SK-N-SH (cell line): ENCODE measurements at places on chromosomes 5 and 9.

DNA sequence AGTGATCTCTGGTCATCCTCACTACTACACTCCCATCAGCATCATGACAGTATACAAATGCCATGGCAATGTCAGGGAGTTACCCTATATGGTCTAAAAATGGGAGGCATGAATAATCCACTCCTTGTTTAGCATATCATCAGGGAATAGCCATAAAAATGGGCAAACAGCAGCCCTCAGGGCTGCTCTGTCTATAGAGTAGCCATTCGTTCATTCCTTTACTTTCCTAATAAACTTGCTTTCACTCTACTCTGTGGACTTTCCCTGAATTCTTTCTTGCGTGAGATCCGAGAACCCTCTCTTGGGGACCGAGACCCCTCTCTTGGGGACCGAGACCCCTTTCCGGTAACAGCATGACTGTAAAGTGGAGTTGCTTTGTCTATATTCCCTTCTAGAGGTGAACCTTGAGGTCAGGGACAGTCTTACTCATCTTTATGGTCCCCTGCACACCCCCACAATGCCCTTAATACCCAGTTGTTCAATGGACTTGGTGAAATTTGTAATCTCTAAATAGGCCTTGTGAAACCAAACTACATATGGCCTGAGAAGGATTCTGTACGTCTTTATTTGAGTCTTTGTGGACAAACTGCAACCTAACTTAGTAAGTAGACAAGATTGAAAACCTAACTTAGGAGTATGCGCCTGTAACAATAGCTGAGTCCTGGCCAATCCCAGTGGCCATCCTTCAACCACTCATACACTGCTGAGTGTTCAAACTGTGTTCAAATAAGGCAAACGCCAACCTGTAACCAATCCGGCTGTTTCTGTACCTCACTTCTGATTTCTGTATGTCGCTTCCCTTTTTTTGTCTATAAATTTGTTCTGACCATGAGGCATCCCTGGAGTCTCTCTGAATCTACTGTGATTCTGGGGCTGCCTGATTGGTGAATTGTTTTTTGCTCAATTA lies 32.3 kb upstream of the UBTD2 start:
- no peaks in the 10 kb centered on the region for H3K27me3 ChIP-seq
- no peaks in the 10 kb centered on the region for H3K36me3 ChIP-seq
- no peaks in the 10 kb centered on the region for H3K4me1 ChIP-seq
- no peak for DNase-seq
- no peak overlapping the region for H3K27ac ChIP-seq

DNA sequence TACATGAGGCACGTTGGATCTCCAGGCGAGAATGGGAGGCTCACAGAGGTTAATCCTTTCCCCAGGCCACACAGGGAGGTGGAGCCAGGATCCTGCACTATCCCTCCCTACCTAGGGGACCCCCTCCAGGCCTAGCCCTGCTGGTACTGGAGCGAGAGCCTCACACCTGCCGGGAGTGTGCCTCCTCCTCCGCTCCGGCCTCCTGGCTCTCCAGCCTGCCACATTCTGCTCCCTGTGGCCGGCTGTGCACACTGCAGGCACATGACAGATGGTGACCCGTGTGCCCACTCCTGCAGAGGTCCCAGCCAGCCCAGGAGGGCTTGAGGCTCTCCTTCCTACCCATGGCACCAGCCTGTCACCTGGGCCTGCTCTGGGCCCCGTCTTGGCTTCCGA lies 93.4 kb downstream of the RXRA start:
- no peak overlapping the region; the same call in 1 of the 2 replicates for H3K27ac ChIP-seq
- peaks cover 5% of the 10 kb centered on the region for H3K4me1 ChIP-seq

GRCh38 chr5:90368454-90369246 lies 40.9 kb downstream of the CETN3 start:
- no peak for DNase-seq
- H3K27ac ChIP-seq: no peak overlapping the region
- no peaks in the 10 kb centered on the region for H3K27me3 ChIP-seq
- H3K4me3 ChIP-seq: no peak overlapping the region
- H3K36me3 ChIP-seq: no peaks in the 10 kb centered on the region

GRCh38 chr9:80359941-80360881 lies 788.4 kb downstream of the TLE4 start:
- H3K27ac ChIP-seq: no peak overlapping the region
- H3K4me1 ChIP-seq: no peaks in the 10 kb centered on the region
- H3K27me3 ChIP-seq: no peaks in the 10 kb centered on the region

- peak; percentile 12 for DNase-seq
- no peaks in the 10 kb centered on the region for H3K27me3 ChIP-seq
- H3K27ac ChIP-seq: peak overlapping the region; percentile 91
- peaks cover 35% of the 10 kb centered on the region for H3K4me1 ChIP-seq
- no peak overlapping the region for H3K4me3 ChIP-seq
- H3K36me3 ChIP-seq: peaks cover 23% of the 10 kb centered on the region
These were observed 73.5 kb downstream of the NR6A1 start for GRCh38 chr9:124697326-124698200.

DNA sequence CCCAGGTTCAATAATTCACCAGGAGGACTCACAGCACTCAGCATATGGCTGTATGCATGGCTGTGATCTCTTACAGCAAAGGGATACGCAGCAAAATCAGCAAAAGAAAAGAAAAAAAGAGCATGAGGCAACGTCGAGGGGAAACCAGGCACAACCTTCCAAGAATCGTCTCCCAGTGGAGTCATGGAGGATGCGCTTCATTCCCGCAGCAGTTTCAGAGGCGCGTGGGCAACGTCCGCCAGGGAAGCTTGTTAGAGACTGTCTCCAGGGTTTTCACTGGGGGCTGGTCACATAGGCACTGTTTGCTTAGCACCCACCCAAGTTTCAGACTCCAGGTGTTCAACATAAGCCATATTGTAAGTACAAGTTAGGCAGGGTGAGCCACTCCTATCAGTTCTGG lies 44.6 kb downstream of the NSG2 start:
- H3K4me1 ChIP-seq: peaks cover 25% of the 10 kb centered on the region
- DNase-seq: no peak
- H3K27me3 ChIP-seq: no peaks in the 10 kb centered on the region
- H3K36me3 ChIP-seq: no peaks in the 10 kb centered on the region
- H3K4me3 ChIP-seq: no peak overlapping the region
- peak overlapping the region; percentile 67 for H3K27ac ChIP-seq

GRCh38 chr5:59591162-59591561 lies 302.4 kb downstream of the PDE4D start:
- H3K27ac ChIP-seq: no peak overlapping the region
- no peaks in the 10 kb centered on the region for H3K36me3 ChIP-seq
- DNase-seq: no peak
- no peaks in the 10 kb centered on the region for H3K27me3 ChIP-seq
- no peak overlapping the region for H3K4me3 ChIP-seq

DNA sequence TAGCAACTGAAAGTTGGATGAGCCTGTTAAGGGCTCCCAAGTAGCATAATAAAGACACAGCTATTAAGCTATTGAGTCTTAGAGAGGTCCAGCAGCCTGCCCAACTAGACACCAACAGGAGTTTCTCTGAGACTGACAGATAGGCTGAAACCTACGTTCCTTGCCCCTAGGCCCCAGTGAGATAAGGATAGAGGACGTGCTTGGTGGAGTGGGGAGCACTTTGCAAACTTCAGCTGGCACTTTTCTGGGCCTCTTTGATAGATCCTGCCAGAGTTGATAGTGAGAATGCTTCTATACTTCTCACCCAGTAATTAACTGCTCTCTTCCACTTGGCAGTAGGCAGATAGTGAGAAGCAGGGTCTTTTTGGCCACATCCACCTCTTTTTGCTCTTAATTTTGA lies 20.8 kb upstream of the CTNNA1 start:
- no peak overlapping the region for H3K4me3 ChIP-seq
- H3K27ac ChIP-seq: no peak overlapping the region
- no peak for DNase-seq
- H3K4me1 ChIP-seq: no peaks in the 10 kb centered on the region

DNA sequence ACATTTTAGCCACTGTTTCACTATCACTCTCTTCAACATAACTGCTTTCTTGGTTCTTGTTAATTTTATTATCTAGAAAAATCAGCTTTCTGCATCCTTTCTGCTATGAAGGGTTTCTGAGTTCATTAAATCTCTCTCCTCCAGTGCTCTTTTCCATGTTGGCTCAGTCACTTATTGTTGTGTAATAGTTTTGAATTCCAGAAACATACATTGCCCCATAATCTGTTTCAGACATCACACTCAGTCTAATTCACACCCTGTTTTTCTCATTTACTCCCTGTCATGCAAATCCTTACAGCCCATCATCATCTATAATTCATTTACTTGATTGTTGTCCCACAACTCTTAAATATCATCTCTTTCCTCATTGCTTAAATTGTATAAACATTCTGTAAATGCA lies 176.1 kb upstream of the CDH12 start:
- no peaks in the 10 kb centered on the region for H3K36me3 ChIP-seq
- no peak overlapping the region for H3K27ac ChIP-seq
- H3K4me1 ChIP-seq: no peaks in the 10 kb centered on the region
- H3K27me3 ChIP-seq: no peaks in the 10 kb centered on the region
- no peak for DNase-seq

DNA sequence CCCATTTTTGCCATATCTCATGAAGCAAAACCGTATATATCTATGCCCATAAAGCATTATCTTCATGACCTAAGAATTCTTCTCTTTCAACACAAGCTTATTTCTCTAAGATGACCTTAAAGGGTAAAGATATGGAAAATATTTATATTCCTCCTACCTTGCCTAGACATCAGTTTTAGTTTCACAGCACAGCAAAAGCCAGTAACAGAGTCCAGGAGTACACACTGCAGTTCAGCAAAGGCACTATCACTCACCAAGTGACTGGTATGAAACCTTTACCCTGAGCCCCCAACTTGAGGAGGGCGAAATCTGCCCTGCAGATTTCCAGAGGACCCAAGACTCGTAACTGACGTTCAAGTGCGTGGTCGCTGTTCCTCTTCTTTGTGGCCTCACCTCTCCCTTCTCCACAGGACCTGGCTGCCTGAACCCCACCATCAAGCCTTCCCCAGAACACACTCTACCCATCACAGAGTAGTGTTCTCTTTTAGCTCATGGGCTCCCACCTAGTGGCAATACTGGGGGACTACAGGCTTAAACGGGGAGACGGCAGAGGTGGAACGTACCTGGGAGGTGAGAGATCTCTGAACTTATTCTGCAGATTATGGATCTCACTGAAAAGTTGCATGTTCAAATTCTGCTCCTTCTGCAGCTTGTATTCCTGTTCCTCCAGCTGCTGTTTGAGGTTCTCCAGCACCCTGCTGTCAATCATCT lies 141.0 kb downstream of the CDK5RAP2 start:
- peaks cover 69% of the 10 kb centered on the region for H3K36me3 ChIP-seq
- H3K27me3 ChIP-seq: no peaks in the 10 kb centered on the region
- peaks cover 5% of the 10 kb centered on the region; the same call in 1 of the 2 replicates for H3K4me1 ChIP-seq

DNA sequence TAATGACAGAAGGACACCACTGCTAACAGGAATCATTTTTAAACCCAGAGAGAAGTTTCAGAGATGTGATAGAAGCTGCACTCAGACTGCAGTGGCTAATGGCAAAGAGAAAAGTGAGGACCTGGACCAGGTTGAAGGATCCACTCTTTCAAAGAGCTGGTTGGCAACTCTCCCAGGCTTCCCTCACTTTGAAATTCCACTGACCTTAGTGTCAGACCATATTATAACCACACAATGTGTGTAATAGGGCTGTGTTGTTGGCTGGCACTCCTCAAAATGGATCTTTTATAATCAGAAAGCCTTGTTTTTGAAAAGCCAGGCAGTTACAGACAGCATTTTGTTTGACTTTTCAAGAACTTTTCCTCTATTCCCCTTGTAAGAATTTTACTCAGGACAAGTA lies 280.7 kb downstream of the PRELID2 start:
- DNase-seq: peak; percentile 3
- no peaks in the 10 kb centered on the region for H3K4me1 ChIP-seq
- no peaks in the 10 kb centered on the region for H3K36me3 ChIP-seq
- no peaks in the 10 kb centered on the region for H3K27me3 ChIP-seq

DNA sequence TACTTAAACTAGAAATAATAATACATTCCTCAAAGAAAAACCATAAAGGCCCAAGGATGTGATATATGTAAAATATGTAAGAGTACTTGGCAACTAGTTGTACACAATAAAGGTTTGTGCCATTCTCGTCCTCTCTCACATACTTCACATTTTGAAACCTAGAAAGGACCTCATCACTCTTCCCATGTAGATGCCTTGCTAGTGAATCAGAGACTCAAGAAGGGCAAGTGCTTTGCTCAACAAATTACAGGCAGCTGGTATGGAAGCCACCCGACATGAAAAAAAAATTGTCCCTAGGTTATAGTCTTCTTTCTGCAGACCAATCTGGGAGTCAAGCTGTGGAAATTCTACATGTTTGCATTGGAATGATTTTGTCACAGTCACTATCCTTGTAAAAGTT lies 31.7 kb downstream of the ADRB2 start:
- no peak for DNase-seq
- no peak overlapping the region for H3K27ac ChIP-seq
- no peaks in the 10 kb centered on the region for H3K4me1 ChIP-seq
- H3K4me3 ChIP-seq: no peak overlapping the region
- no peaks in the 10 kb centered on the region for H3K36me3 ChIP-seq
- no peaks in the 10 kb centered on the region for H3K27me3 ChIP-seq

GRCh38 chr5:167916706-167917105 lies 374.7 kb upstream of the WWC1 start:
- no peaks in the 10 kb centered on the region for H3K36me3 ChIP-seq
- H3K27ac ChIP-seq: no peak overlapping the region
- DNase-seq: no peak

DNA sequence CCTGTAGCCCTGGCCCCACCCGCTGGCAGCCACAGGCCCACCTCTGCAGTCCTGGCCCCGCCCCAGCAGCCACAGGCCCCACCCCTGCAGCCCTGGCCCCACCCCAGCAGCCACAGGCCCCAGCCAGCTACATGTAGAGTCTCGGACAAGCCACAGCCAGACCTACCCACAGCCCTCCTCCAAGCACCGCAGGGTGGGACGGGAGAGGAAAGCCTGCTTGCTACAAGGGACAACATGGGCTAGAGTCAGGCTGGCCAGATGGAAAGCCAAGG lies 49.5 kb upstream of the SARDH start:
- no peak overlapping the region for H3K4me3 ChIP-seq
- peak; percentile 77 for DNase-seq
- H3K27me3 ChIP-seq: no peaks in the 10 kb centered on the region
- peaks cover 30% of the 10 kb centered on the region; the same call in 1 of the 2 replicates for H3K36me3 ChIP-seq
- peaks cover 21% of the 10 kb centered on the region; the same call in 1 of the 2 replicates for H3K4me1 ChIP-seq

- no peak overlapping the region for H3K4me3 ChIP-seq
- H3K36me3 ChIP-seq: no peaks in the 10 kb centered on the region
- no peak overlapping the region for H3K27ac ChIP-seq
- no peaks in the 10 kb centered on the region for H3K4me1 ChIP-seq
- DNase-seq: no peak
- H3K27me3 ChIP-seq: no peaks in the 10 kb centered on the region
These were observed 56.1 kb upstream of the PIP5K1B start for GRCh38 chr9:68648971-68649370.

DNA sequence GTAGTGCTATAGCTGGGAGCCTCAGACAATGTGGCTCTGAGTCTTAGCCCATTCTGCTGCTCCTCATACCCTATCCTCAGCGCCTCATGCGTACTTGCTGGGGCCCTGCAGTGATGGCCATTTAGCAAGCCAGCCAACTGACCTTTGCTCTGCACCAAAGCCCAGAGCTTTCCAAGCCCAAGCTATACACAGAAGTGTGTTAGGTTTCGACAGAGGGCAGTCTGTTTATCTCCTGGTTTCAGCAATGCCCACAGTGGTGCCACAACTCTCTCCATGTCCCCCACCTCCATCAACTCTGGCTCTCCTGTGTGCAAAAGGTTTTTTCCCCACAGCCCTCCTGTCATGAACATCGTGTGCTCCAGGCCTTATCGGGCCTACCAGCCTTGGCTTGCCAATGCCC lies 16.9 kb downstream of the GNG10 start:
- H3K4me3 ChIP-seq: no peak overlapping the region
- H3K27me3 ChIP-seq: no peaks in the 10 kb centered on the region
- peaks cover 6% of the 10 kb centered on the region; the same call in 1 of the 2 replicates for H3K36me3 ChIP-seq
- H3K4me1 ChIP-seq: peaks cover 2% of the 10 kb centered on the region; the same call in 1 of the 2 replicates
- H3K27ac ChIP-seq: no peak overlapping the region
